ENCODE measurements at places on chromosomes 7 and 10. TPM values are rescaled to one million over a fixed set of nuclear protein-coding genes. Genes with fewer than 3 reads are reported as not detected.

Gene MYOF
- total RNA-seq, result 2.8 TPM

Gene DNAH11
- 1.6 TPM for total RNA-seq

Gene ACSL5
- total RNA-seq, result not detected

DNA sequence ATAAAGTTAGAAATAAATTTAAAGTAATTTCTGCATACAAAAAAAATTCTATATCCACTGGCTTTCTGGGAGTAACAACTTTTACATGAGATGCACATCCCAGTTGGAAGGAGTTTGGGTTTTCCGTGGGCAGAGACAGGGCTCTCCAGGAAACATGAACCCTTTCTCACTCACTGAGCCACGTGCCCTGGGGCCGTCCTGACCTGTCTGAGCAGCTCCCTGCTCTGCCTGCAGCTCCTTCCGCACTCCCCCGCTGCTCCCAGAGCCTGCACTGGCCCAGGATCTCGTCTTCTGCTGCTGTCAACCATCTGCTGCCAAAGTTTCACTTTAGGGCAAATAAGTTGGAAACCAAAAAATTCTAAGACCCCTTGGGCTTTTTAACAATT, 169.1 kb downstream of the DIP2C start:
- DNase-seq, result peak; percentile 72

Gene PLPP4
- 3.5 TPM for total RNA-seq

Gene TEX47
- total RNA-seq, result not detected

- no peak for DNase-seq
Measured at GRCh38 chr10:5628451-5629302, 37.7 kb downstream of the ASB13 start.

- DNase-seq, result no peak
Measured at GRCh38 chr10:72043016-72043834, 45.1 kb downstream of the SPOCK2 start.

Gene C10orf105
- 0.18 TPM for total RNA-seq

GRCh38 chr10:18351421-18351820, 211.2 kb downstream of the CACNB2 start:
- no peak for DNase-seq

Gene SPDYE5
- total RNA-seq, result not detected

Gene CLRN3
- not detected for total RNA-seq

DNA sequence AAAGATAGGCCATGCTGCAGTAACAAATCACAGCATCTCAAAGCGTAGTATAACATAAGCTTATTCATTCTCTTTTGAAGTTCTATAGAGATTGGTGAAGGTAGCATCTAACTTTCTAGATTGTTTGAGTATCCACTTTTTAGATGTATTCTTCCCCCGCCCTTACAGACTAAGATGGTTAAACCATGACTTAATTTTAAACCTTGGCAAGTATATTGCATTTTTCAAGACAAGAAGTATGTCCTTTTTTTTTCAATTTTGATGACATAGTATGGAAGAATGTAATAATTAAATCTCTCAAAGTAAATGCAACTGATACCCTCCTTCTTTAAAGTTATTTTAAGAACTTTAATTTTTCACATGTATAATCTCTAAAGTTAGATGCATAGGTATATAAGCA, 190.0 kb downstream of the KCND2 start:
- no peak for DNase-seq

Gene CCDC201
- not detected for total RNA-seq

Gene CDH23
- 4.7 TPM for total RNA-seq

GRCh38 chr10:71569775-71570588, 149.6 kb downstream of the C10orf105 start:
- peak; percentile 93 for DNase-seq

DNA sequence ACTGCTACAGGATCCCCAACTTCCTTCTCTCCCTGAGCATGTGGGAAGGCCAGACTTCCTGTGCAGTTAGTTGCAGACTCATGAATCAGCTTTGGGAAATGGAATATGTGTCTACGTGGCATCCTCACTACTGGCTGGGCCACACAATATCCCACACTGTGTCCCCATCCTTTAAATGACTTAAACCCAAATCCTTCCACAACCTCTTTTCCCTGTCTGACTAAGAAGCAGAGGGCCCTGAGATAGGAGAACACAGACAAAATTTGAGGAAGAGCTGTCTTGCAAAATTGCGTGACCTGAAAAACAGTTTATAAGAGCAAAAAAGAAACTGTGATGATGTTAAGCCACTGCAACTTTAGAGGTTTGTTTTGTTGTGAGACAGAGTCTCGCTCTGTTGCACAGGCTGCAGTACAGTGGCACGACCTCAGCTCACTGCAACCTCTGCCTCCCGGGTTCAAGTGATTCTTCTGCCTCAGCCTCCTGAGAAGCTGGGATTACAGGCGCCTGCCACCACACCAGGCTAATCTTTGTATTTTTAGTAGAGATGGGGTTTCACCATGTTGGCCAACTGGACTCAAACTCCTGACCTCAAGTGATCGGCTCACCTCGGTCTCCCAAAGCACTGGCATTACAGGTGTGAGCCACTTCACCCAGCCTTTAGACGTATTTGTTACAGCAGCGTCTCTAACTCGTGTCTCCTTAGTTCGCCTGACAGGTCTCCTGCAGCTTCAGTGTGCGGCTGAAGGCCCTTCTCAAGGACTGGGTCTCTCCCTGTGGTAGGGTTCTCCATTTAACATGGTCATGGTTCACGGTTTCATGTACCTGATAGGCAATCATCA, 46.9 kb upstream of the SFMBT2 start:
- DNase-seq, result no peak

Gene NUTM2B
- total RNA-seq, result 0.59 TPM

GRCh38 chr7:96246919-96247318, 75.0 kb downstream of the SLC25A13 start:
- no peak for DNase-seq

All from H7 (cell line).